Stimulated activated CD4-positive, alpha-beta T cell treated with anti-CD3 and anti-CD28 coated beads, TNF-alpha, amount 100 ng/mL, for 1 hour (primary cell): ENCODE measurements at places on chromosomes 16 and 17.

DNA sequence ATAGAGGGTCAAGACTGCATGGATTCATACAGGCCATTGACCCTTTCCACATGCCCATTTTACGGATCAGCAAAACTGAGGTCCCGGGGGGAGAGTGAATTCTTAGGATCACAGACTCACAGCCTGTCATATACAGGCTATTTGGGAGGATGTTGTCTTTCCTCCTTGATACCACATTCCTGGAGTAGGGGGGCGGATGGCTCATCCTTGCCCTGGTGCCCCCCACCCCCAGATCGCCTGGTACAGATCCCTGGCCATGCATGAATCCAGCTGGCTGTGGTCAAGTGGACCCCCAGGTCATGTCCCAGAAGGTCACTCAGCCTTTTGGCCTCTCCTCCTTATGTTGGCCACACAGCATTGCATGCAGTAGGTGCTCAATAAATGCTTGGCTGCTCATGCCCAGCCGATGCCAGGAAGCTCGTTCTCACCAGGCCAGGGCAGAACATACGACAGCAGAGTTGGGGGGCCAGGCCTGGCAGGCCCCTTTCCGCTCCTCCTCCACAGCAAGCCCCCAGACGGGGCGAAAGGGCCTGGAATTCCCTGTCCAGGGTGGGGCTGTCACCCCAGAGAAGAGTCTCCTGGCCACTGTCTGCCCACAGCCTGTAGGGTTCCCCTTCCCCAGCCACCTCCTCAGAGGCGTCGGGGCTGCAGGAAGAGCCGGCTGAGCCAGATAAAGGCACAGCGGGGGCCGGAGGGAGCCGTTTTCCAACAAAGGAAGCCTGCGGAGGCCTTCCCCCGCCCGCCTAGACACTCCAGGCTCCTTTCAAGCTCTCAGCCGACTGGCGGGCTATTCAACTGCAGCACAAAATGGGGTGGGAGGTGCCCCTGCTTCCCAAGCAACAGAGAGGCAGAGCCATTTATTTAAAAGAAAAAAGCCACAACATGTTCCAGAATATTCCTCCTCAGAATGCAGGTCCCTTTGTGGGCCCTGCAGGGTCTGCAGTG, 215.7 kb upstream of the CIBAR2 start:
- DNase-seq, result no peak

- no peak for DNase-seq
Measured at GRCh38 chr16:75105306-75106061, 11.1 kb downstream of the LDHD start.

DNA sequence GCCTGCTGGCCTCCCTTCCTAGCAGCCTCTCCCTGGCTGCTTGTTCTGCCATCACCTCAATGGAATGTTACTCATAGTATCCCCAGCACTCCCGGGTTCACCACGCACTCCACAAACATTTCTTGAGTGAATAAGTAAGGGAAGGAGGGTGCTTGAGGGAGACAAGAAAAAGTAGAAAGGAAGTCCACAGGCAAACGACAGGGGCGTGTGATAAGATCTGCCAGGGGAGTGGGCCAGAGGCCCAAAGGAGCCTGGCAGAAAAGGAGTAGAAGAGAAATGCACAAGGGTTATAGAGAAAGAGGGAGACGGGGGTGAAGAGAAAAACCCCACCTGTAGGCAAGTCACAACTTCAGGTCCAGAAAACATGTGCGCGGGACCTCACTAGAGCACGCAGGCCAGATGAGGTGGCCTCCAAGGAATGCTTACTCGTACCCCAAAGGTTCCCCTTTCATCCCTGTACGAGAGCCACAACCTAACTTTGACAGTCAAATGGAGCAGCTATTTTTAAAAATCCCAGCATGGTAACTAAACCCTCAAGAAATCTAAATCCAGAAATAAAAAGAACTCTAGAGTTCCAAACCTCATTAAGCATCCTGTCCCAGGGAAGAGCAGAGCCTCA, 6.6 kb downstream of the ZDHHC7 start:
- DNase-seq, result no peak

DNA sequence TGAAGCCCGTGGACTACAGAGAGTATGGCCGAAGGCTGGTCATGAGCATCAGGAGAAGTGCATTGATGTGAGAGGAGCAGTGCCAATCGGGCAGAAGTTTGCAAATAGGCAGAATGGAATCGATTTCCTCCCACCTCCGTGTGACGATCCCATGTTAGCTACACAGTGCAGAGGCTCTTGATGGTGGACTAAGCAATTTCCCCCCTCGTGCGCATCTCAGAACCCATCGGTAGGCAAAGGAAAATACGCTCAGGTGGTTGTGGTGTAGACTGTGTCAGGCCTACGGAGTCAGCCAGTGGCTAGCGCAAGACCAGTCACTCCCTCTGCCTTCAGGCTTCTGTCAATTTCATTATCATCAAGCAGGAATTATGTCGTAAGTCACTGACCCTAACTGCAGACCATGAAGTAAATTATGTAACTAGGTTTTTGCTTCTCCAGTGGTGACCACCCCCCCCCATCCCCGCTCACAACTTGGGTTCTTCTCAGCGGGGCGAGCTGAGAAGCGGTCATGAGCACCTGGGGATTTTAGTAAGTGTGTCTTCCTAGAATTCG, 67.4 kb downstream of the RPA1 start:
- no peak for DNase-seq

DNA sequence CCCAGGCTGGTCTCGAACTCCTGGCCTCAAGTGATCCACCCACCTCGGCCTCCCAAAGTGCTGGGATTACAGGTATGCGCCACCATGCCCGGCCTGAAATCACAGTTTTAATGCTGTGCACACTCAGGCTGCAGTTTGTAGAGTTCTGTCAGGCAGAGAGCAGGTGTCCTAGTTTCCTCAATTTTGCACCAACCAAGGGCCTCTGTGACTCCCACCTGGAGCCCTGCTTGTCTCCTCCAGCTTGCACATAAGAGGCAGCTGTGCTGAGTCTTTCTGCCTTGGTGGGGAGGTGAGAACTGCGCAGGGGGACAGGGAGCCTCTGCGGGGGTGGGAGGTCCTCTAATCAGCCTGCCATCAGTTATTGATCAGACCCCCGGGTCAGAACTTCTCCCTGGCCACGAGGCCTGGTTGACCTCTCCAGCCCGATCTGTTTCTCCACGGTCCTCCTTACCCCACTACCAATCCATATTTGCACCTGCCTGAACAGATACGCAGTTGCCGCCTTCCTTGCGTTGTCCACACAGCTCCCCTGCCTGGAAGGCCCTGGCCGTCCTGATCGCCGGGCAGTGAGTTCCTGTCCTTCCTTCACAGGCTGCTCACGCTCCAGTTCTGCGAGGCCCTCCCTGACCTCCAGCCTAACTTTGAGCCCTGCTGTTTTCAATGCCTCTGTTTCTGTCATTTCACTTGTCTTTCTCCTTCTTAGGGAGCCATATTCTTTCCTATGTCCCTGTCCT, 48.1 kb upstream of the SIAH1 start:
- DNase-seq, result no peak

GRCh38 chr17:4658478-4659305, 17.2 kb upstream of the ALOX15 start:
- DNase-seq, result no peak

DNA sequence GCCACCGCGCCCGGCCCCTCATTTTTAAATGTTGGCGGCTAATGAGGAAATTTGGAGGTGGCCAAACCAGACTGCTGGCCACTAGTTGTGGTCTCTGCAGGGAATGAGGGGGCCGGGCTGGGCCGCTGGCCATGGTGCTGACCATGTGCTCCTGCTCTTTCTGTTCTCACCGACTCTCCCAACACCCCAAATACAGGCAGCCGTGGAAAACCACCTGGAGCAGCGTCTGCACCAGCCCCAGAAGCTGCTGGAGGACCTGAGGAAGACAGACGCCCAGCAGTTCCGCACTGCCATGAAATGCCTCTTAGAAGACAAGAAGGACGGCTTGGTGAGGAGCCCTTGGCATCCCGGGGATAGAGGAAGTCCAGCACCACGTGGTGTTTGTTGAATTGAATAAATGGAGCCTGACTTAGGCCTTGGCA, 21.3 kb downstream of the OTOA start:
- DNase-seq, result no peak

- DNase-seq, result no peak
Measured at GRCh38 chr17:51016099-51016498, 104.6 kb downstream of the SPAG9 start.

- DNase-seq, result peak; percentile 38
Measured at GRCh38 chr16:17578981-17579874, 108.5 kb upstream of the XYLT1 start.

- no peak for DNase-seq
Measured at GRCh38 chr16:61323456-61323855, 712.8 kb downstream of the CDH8 start.

- peak; percentile 51 for DNase-seq
Measured at GRCh38 chr16:16127469-16128116, 95.7 kb downstream of the ABCC6 start.

DNA sequence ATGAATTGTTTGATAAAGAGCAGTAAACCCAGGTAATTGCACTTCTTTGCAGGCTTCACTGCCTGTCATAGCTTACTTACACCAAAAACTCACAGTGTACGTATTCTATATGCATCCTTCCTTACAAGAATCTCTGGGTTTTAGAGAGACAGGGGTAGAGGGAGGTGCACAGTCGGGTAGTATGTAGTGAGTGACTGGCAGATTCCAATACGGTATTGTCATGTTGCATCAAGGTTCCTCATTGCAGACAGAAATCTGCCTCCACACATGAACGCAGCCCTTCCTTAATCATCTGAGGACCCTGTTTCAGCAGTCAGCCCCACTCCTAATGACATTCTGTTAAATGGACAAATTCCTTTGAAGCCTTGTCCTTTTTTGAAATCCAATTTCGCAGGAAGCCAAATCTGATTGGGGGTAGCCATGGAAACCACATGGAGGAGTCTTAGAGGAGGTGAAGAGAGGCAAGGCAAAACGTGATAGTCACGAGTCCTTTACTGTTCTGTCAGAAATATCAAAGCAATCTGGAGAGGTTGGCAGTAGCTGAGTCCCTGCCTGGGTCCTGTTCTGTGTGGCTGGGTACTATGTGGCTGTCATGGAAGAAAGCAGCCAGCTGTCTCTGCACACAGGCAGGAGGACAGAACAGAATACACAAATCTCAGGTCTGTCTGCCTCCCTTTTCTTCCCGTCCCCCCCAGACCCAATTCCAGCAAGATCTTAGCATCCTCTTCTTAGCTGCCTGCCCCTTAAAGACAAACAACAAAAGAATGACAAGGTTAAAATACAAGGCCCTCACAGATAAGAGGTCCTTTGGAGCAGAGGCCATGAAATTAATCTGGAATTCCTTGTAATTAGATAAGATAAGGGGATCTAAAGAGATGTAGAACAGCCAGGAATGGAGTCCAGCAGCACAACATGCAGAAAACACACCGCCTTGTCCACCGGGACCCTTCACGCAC, 3.1 kb upstream of the SKAP1 start:
- no peak for DNase-seq

DNA sequence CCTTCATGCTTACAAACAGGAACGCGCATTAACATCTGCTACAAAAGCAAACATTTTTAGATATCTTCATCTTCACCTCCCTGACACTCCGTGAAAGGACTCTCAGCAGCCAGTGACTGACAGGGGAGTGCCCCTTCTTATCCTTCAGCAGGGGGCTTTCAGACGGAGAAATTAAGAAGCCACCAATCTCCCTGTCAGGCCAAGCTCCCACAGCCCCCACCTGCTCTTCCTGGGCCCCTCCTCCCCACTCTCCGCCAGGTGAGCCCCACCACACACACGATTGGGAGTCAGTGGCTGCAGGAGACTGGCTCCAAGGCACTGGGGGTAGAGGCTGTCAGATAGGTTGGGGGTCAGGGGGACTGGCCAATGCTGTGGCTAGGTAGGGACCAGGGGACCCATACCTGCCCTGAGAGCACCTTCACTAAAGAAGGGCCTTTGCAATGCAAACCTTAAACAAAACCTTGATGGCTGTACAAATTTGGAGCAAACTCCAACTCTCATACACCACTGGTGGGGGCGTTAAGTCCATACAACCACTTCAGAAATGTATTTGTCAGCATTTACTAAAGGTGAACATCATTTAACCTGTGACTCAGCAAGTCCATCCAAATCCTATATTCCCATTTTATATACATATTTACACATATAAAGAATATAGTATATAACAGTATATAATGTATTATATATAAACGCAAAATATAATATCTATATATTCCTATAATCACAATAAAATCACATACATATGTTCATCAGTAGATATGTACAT, 232.2 kb downstream of the ZNF423 start:
- no peak for DNase-seq

DNA sequence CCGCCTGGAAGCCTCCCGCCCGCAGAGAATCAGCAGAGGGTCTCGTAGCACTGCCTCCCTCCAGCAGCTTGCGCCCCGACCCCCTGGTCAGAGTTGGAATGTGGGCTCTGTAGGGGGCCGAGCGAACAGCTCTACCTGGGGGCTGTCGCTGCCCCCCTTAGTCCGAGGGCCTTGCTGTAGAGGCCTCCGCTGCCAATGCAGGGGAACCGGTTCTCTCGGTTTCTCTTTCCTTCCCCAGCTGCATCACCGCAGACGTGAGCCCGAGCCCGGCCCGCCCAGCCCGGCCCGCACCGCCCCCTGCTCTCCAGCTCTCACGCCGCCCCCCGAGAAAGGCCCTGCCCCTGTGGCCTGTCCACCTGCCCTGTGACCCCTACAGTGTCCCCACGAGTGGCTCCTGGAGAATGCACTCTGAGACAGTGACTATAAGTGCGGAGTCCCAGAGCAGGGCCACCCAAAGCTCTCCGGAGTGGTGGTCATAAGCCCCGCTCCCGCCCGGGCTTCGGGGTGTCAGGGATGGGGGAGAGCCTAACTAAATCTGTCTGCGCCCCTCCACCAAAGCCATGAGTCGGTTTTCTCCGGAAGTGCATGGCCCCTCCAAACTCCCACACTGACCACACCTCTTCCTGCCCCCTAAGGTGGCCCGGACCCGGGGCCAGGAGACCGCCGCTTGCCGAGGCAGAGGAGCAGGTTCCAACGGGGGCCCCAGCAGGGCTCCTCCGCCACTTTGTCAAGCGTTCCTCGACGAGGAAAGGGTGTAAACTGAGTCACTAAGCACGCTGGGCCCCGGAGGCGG, 1.7 kb downstream of the ARHGAP27 start:
- no peak for DNase-seq

DNA sequence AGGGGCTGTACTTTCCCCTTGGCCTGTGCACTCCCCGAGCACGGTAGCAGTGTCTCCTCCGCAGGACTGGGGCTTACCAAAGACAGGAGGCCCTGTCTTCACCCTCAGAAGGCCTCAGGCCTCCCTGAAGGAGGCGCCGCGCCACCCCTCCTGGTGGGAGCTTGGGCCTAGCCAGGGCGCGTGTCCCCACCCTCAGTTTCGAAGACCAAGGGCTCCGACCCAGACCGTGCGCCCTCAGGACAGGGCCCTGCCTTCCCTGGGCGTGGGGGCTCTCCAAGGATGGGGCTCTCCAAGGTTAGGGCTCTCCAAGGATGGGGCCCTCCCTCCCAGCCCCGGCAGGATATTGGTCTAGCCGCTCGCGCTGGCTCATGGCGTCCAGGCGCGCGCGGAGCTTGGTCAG, 11.8 kb downstream of the PLCD3 start:
- no peak for DNase-seq

GRCh38 chr17:22718689-22719088, 1026.4 kb downstream of the KCNJ18 start:
- no peak for DNase-seq

- no peak for DNase-seq
Measured at GRCh38 chr17:10192461-10192860, 5.9 kb downstream of the GAS7 start.

GRCh38 chr17:83100220-83100852, 20.9 kb downstream of the METRNL start:
- no peak for DNase-seq
